Nasal cavity respiratory epithelium epithelial cell of viscerocranial mucosa (primary cell): ENCODE measurements at places on chromosomes 3 and 15. TPM values are rescaled to one million over a fixed set of nuclear protein-coding genes. Genes with fewer than 3 reads are reported as not detected.

LTF gene
- total RNA-seq = under 0.01 TPM in 2 replicates

SLC6A11 gene
- 1.1 and 7.5 TPM in 2 replicates for total RNA-seq

PRR20G gene
- total RNA-seq = not detected in 2 replicates

RAB43 gene
- 10.3 and 26.2 TPM in 2 replicates for total RNA-seq

GHRL gene
- not detected in 2 replicates for total RNA-seq

C15orf62 gene
- total RNA-seq = 1.1 and 1.7 TPM in 2 replicates

CPB1 gene
- not detected in 2 replicates for total RNA-seq

UACA gene
- 24.3 TPM in 2 replicates for total RNA-seq

CCR1 gene
- total RNA-seq = not detected in 2 replicates

CCR8 gene
- not detected in 2 replicates for total RNA-seq

BLOC1S6 gene
- 66.6 and 90.2 TPM in 2 replicates for total RNA-seq

GPR62 gene
- under 0.01 TPM in 1 of 2 replicates, not detected in the other for total RNA-seq

RASL12 gene
- not detected in 2 replicates for total RNA-seq

NKIRAS1 gene
- total RNA-seq = 14.0 and 16.7 TPM in 2 replicates

EPHA6 gene
- total RNA-seq = 0.34 and 0.36 TPM in 2 replicates

EFCC1 gene
- not detected in 2 replicates for total RNA-seq

TRAIP gene
- total RNA-seq = 0.68 and 1.1 TPM in 2 replicates

MASP1 gene
- under 0.01 and 0.21 TPM in 2 replicates for total RNA-seq

CSTA gene
- total RNA-seq = 114 and 450 TPM in 2 replicates

MESP2 gene
- total RNA-seq = 0.21 and 0.34 TPM in 2 replicates

COL6A5 gene
- total RNA-seq = not detected in 2 replicates

GCSAM gene
- under 0.01 and 1.1 TPM in 2 replicates for total RNA-seq

MYEF2 gene
- total RNA-seq = 3.5 and 3.8 TPM in 2 replicates

IQCF5 gene
- total RNA-seq = not detected in 2 replicates

CCDC39 gene
- total RNA-seq = under 0.01 TPM in 1 of 2 replicates, not detected in the other

CCDC54 gene
- total RNA-seq = not detected in 2 replicates

ROPN1 gene
- total RNA-seq = not detected in 2 replicates

RUBCN gene
- total RNA-seq = 9.9 and 13.4 TPM in 2 replicates

C3orf80 gene
- total RNA-seq = under 0.01 and 0.07 TPM in 2 replicates

TFG gene
- 104 and 112 TPM in 2 replicates for total RNA-seq

PLA1A gene
- 0.14 TPM in 1 of 2 replicates, not detected in the other for total RNA-seq

SI gene
- total RNA-seq = not detected in 2 replicates

ZDHHC23 gene
- 1.7 and 2.4 TPM in 2 replicates for total RNA-seq

TMCO5A gene
- total RNA-seq = not detected in 2 replicates

PLA2G4E gene
- total RNA-seq = 0.14 and 2.4 TPM in 2 replicates

MYL3 gene
- not detected in 2 replicates for total RNA-seq

GP5 gene
- under 0.01 TPM in 2 replicates for total RNA-seq

B2M gene
- 844 and 1,206 TPM in 2 replicates for total RNA-seq

RFTN1 gene
- total RNA-seq = 14.7 and 22.1 TPM in 2 replicates

AADAC gene
- total RNA-seq = 0.14 TPM in 1 of 2 replicates, not detected in the other

MUC20 gene
- 1.7 and 8.5 TPM in 2 replicates for total RNA-seq

RPS17 gene
- 2,714 and 3,846 TPM in 2 replicates for total RNA-seq

CLDND1 gene
- 180 and 194 TPM in 2 replicates for total RNA-seq

FHIT gene
- 3.8 and 11.9 TPM in 2 replicates for total RNA-seq

TMEM45A gene
- 8.5 and 10.7 TPM in 2 replicates for total RNA-seq

PP2D1 gene
- not detected in 2 replicates for total RNA-seq

PSTPIP1 gene
- total RNA-seq = 0.36 and 0.68 TPM in 2 replicates

KLHL6 gene
- total RNA-seq = 0.36 TPM in 1 of 2 replicates, not detected in the other

KBTBD13 gene
- total RNA-seq = not detected in 2 replicates

GOLGA8T gene
- not detected in 2 replicates for total RNA-seq

FILIP1L gene
- 2.7 and 8.5 TPM in 2 replicates for total RNA-seq
